Stimulated activated CD8-positive, alpha-beta memory T cell treated with anti-CD3 and anti-CD28 coated beads, Interleukin-4, amount 100 ng/mL, for 4 hours (primary cell): ENCODE measurements at places on chromosomes 1 and 21.

- DNase-seq: no peak
Measured at GRCh38 chr1:111620441-111620971, 917 bp downstream of the RAP1A start.

DNA sequence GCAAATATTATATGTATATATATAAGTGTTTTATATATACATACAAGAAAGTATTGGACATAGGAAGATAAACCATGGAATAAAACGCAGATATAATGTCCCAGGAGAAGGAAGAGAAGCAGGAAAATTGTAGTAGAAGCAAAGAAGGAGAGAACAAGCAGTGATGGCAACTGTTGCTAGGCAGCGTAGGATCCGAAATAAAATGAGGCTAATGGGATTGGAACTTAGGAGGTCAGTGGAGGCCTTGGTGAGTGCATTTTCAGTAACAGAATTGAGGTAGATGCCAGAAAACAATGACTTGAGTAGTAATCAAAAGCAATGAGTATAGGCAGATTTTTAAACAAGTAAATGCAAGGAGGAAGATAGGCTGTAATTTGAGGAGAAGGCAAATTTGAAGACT, 265.8 kb downstream of the LRRC7 start:
- no peak for DNase-seq

DNA sequence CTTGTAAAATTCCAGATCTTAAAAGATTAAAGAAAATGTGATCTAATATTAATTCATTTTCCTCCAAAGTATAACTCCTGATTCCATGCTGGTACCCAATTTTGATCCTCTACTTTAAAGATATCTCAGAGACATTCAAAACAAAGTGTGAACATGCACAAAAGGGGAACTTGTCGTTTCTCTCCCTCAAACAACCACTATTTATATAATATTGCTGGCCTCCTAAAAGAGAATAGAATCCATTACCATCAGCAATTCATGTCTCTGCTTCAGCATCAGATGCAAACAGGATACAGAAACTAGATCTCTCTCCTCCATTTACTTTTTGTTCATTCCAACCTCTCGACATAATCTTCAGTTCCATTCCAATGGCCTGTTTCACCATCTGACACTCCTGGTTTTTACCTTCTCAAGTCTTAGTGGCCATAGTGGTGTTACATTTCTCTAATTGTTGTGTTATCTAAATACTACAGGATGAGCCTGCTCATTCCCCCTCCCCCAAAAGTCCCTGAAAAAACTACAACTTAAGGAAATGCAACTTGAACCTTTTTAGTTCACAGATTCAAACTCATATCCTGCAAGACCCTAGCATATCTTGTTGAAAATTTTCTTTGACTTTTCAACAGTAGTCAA, 4.1 kb downstream of the NRIP1 start:
- DNase-seq: no peak

DNA sequence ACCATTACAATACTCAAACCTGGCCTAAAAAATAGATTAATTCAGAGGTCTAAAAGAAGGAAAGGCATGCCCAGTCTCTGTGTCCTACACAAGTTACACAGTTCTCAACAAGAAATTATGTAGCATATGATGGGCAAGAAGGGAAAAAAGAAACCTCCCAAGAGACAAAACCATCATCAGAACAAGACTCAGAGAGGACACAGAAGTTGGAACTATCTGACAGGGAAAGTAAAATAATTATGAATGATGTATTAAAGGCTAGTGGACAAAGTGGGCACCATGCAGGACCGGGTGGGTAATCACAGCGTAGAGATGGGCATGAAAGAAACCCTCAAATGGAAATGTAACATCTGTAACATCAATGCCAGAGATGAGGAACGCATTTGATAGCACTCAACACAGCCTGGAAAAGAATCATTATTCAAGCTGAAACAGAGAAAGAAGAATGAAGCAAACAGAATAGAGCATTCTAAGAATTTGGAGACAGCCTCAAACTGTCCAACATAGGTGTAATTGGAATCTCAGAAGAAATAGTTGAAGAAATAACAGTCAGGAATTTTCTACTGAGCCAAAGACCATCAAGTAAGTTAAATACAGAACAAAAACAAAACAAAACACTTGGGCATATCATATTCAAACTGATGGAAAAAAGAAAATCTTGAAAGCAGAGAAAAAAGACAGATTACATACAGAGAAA, 29.7 kb downstream of the PER3 start:
- no peak for DNase-seq
